CD8-positive, alpha-beta memory T cell (primary cell): ENCODE measurements at places on chromosomes 11 and 22.
A peak's percentile ranks its signal among the peaks of the same experiment; 100 is the strongest.

DNA sequence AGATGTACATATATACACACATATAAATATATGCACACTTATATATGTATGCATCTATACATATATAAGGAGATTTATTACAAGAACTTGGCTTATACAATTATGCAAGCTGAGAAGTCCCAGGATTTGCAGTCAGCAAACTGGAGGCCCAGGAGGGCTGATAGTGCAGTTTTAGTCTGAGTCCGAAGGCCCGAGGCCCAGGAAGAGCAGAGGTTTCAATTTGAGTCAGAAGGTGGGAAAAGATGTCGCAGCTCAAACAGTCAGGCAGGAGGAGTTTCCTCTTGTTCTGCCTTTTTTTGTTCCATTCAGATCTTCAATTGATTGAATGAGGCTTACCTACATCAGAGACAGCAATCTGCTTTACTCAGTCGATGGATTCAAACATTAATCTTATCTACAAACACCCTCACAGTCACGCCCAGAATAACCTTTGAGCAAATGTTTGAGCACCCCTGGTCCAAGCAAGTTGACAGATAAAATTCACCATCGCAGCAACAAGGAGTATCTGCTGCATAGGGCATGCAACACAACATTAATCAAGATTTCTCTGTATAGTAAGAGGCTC is 4.0 kb upstream of the SGSM1 start:
- no peak for DNase-seq

- DNase-seq, result no peak
Measured at GRCh38 chr11:115126092-115126491, 378.1 kb downstream of the CADM1 start.

- no peak for DNase-seq
Measured at GRCh38 chr22:40202225-40202944, 24.7 kb downstream of the TNRC6B start.

GRCh38 chr11:125951731-125952130 is 5.9 kb downstream of the VSIG10L2 start:
- DNase-seq, result no peak

DNA sequence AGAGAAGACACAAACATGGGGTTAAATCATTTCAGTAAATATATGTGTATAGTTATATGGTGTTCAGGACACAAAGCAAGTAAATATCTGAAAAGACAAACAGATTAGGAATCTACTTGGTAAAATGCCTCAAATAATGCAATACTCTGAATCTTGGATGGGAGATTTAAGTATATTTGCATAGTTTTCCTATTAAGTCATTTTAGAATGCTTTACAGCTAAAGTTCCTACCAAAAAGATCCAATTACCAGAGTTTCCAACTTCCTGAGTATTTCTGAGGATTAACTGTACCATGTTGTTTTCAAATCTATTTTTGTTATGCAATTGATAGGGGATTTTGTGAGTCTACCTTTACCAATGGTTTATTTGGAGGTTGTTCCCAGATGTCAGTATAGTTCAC is 424.4 kb upstream of the CCDC179 start:
- no peak for DNase-seq

GRCh38 chr11:126834149-126834548 is 166.4 kb downstream of the KIRREL3 start:
- DNase-seq, result no peak

GRCh38 chr11:27718863-27719545 is 18.7 kb upstream of the BDNF start:
- no peak for DNase-seq

DNA sequence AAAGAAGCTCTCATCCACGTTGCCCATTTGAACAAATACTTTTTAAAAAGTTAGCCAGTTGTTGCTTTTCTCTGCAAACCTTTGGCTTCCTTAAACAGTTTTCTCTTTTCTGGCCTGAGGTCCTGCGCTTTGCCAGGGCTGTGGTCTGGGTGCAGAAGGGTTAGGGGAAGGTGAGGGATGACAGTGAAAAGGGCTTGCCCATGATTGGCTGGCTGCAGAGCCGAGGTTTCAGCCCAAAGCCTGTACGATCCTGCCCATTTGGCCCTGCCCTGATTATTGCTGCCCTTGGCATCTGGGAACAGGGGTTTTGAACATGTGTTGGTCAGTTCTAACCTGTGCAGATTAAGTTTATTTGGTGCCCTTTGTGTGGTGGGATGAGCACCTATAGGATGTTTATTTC is 1.5 kb downstream of the INCENP start:
- no peak for DNase-seq

DNA sequence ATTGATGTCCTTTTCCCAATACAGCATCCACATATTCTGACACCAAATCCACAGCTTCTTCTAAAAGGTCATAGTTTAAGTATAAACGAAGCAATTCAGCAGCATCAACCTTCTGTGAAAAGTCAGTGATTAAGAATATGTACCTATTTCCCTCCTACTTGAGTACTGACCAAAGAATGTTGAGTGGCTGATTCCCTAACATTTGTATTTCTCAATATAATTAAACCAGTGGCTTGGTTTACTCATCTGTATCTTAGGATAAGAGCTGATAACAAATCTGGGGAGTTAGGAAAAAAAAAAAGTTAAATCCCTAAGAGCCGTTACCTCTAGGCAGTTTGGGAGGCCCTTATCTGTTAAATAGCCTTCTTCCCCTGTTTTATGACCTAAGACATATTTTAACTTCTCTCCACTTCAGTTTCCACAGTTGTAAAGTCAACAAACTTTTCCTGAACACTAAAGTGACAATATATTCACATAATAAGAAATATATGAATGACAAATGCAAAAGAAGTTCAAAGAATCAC is 16.0 kb upstream of the FNBP4 start:
- no peak for DNase-seq

DNA sequence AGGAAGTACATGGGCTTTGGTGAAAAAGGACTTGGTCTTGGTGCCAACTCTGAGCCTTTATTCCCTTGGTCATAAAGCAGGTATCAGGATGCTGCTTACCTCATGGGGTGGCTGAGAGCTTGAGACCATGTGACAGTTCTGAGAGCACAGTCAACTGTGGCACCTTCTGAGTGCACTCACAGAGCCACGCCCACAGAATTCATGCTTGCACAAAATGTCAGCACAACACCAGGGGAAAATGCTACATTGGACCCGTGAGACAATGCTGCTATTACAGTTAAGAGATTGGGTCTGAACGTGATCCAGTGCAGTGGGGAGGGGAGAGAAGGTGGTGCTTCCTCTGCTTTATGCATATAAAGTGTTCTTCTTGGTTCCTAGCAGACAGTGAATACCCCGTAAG is 79.5 kb upstream of the SPON1 start:
- DNase-seq, result no peak

DNA sequence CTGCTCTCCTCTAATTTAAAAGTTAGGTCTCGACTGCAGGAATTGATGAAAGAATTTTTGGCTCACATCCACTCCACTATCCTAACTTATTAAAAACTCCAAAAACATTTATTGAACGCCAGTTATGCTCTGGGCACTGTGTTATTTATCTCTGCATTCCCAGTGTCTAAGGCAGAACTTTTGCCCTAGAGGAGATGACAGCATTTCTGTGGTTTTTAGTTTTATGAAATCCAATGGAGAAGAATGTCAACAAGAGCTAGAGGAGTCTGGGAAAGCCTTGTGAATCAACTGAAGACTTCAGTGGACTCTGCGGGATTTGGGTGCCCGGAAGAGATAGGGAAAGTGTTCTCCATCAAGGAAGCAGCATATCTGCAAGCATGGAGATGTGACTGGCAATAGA is 217.0 kb upstream of the PGR start:
- DNase-seq, result no peak

DNA sequence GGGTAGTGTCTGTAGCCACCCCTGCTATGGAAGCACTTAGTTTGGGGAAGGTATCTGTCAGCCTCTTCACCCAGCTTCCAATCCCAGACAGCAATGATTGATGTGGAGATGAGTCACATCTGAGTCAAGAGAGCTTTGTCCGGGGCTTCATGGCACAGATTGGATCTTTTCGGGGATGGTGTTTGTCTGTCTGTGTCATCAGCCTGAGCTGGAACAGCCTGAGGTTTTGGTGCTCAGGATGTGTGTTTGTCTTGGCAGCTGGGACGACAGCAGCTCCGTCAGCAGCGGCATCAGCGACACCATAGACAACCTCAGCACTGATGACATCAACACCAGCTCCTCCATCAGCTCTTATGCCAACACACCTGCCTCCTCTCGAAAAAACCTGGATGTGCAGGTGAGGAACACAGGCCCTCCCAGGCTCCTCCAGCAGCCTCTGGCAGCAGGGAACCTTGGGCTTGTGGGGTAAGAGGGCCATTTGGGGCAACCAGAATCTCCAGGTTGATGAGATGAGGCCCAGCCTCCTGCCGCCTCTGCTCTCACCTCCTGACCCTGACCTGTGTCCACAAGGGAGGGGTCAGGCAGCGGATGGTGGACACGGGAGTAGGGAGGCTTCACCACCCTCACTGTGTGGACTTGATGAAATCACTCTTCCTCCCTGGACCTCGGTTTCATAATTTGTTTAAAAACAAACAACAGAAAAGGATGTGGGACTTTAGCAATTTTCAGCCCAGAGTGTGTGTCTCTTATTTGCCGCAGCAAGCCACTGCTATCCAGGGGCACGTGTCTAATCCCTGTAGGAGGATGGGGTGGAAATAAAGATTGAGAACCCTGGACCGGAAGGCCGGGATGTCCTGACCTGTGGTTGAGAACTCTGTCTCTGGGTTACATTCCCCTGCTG is 124.3 kb downstream of the DBX1 start:
- DNase-seq, result no peak

- no peak for DNase-seq
Measured at GRCh38 chr11:5065027-5065426, 4.3 kb upstream of the OR52E1 start.

- DNase-seq, result peak; percentile 70
Measured at GRCh38 chr11:64916040-64916774, 802 bp downstream of the ATG2A start.

DNA sequence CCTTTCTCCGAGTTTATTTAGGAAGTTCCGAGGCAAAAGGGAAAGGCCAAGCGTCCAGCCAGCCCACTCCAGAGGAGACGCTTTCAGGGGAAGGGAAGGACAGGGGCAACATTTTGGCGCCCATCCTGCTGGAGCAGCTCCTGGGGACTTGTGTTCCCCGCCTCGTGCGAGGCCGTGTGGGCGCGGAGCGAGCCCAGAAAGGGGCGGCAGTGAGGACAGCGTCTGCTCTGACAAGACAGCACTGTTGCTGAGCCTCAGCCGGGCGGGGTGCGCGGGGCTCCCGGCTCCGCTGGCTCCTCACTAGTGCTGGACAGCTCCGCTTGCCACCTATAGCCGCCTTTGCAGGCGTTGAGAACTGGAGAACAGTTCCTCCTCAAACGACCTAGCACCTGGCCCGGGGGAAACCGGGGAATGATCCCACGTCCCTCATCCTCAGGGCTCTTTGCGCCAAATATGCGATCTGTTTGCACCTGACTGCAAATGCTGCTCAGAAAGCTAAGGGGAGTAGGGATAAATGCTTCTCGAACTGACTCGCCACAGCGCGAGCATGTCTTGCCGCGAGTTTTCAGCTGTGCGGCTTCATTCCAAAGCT is 722 bp upstream of the GUCY1A2 start:
- DNase-seq, result no peak

GRCh38 chr22:19719050-19719482 is 4.3 kb upstream of the GP1BB start:
- DNase-seq, result no peak

DNA sequence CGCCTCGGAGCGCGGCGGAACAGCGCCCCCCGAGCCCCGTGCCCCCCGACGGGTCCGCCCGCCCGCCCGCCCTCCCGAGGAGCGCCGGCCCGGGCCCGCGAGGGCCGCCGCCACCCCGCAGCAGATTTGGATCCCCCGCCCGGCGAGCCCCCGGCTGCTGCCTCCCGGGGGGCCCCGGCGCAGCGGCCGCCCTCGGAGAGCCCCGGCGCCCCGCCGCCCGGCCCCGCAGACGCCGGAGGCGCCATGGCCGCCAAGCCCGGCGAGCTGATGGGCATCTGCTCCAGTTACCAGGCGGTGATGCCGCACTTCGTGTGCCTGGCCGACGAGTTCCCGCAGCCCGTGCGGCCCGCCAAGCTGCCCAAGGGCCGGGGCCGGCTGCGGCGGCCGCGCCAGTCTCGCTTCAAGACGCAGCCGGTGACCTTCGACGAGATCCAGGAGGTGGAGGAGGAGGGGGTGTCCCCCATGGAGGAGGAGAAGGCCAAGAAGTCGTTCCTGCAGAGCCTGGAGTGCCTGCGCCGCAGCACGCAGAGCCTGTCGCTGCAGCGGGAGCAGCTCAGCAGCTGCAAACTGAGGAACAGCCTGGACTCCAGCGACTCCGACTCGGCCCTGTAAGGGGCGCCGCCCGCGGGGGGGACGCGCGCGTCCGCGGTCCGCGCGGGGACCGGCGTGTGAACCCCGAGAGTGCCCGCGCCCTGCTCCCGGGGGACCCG is 380 bp downstream of the C11orf96 start:
- no peak for DNase-seq

DNA sequence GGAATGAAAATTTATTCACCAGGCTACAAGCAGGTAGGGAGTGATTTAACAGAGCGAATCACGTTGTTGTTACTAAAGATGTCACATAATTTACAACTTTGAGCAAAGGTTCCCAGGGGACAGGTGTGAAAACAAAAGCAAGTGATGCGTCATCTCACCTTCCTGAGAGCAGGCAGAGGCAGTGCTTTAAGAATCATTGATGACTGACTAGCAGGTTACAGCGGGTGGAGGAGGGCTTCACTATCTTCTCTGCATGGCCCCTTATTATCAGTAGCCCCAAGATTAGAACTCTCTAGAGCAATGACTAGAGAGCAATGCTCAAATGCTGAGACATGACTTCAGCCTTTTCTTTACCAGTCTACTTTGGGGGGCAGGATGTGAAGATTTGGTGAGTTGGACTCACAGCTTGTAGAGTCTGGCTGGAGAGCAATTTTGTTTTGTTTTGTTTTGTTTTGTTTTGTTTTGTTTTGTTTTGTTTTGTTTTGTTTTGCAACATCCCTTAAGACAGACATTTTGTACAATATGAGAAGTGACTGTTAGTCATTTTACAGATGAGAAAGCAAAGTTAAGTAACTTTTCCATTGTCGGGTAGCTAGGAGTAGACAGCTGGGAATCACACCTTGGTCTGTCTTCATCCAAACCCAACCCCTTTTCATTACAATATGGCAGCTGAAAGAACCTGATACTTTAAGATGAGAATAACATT is 84.8 kb downstream of the SLC1A2 start:
- DNase-seq, result peak; percentile 10

DNA sequence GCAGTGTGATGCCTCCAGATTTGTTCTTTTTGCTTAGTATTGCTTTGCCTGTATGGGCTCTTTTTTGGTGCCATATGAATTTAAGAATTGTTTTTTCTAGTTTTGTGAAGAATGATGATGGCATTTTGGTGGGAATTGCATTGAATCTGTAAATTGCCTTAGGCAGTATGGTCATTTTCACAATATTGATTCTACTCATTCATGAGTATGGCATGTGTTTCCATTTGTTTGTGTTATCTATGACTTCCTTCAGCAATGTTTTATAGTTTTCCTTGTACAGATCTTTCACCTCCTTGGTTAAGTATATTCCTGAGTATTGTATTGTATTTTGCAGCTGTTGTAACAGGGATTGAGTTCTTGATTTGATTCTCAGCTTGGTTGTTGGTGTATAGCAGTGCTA is 18.3 kb upstream of the ZBED5 start:
- no peak for DNase-seq

DNA sequence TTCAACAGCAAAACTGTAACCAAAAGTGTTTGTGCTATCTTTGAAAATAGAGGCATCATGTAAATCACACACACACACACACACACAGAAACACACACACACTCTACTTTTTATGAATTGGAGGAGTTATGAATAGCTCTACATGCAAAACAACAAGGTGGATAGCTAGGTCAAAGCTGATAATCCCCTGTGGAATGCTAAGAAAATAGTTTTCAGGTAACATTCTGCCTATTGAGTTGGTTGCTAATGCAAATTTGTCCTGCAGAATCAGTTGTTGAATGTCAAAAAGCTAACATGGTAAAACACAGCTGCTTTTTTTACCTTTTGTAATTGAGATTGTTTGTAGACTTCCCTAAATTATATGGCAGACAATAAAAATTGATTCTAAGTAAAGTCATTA is 1658.4 kb upstream of the RAG2 start:
- DNase-seq, result no peak
